ENCODE measurements at places on chromosomes 16 and 17.

DNA sequence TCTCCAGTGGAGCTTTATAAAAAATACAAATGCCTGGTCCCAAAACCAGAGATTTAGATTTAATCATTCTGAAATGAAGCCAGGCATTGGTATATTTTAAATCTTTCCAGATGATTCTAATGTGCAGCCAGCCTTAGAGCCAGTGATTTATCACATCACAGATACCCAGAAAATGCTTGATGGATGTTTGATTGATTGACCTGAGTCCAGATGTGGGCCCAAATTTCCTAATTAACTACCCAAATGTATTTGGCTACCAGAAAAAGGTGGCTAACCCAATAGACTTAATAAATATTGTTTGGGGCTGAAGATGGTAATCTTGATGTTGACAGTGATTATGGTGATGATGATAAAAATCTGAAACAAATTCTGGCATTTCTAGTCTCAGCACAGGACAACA lies 93.1 kb downstream of the ABCC12 start:
- no peak for DNase-seq

DNA sequence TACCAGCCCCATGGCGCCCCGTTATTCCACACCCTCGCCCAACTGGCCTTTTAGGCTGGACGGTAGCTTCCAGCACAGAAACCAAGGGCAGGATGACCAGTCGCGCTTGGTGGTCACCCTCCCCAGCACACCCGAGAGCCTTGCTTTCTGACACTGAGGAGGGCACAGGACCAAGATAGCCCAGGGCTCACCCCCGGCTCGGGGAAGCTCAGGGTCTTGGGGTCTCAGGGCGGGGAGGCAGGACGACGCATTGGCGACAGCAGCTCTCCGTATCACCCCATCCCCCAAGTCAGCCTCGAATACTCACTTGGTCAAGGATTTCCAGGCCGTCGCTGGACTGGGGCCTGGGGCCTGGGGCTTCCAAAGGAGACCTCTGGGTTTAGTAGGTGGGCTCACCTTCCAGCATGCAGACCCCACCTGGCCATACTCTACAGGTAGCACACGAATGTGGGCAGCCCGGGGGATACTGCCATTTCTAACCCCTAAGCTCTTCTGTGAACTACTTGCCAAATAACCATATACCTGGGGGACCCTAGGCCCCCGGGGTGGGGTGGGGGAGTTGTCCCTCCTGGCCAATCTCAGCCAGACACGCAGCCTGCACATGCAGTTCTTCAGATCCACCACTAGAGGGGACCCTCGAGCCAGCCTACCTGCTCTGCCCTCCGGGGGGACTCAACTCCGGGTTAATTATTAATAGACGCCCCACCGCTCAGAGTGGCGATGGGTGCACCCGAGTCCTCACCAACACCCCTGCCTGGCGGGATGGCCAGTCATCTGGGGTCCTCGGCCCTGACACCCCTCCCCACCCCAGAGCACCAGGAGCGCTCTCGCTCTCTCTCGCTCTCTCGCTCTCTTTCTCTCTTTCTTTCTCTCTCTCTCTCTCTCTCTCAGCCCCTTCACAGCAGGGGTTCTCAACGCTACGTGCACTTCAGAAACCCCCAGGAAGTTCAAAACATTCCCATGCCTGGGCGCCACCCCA lies 30.0 kb downstream of the TBC1D16 start:
- DNase-seq: no peak

DNA sequence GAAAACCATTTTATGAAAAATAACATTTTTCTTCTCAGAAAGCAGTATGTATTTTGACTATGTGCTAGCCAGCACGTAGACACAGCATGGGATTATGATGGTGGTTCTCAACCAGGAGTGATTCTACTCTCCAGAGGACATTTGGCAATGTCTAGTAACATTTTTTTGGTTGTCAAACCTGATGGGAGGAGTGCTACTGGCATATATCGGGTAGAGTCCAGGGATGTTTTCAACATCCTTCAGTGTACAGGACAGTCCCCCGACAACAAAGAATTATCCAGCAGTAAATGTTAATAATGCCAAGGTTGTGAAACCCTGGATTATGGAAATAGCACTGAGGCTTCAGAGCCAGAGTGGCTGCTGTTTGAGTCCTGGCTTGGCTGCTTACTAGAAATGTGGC lies 27.7 kb downstream of the AP2B1 start:
- DNase-seq: no peak

DNA sequence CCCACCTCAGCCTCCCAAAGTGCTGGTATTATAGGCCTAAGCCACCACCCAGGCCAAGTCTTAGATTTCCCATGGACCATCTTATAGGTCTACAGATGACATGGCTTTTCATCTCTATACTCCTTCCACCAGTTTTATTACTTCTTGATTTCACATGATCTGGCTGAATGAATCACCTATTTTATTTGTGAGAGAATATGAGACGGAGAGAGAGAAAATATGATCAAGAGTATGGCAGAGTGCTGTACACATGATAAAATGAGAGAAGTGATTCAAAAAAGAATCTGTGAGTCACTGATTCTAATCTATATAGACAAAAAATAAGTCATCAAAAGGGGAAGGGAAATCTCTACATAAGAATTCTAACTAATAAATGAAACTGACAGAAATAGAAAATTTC lies 13.7 kb downstream of the ACSM1 start:
- no peak for DNase-seq

DNA sequence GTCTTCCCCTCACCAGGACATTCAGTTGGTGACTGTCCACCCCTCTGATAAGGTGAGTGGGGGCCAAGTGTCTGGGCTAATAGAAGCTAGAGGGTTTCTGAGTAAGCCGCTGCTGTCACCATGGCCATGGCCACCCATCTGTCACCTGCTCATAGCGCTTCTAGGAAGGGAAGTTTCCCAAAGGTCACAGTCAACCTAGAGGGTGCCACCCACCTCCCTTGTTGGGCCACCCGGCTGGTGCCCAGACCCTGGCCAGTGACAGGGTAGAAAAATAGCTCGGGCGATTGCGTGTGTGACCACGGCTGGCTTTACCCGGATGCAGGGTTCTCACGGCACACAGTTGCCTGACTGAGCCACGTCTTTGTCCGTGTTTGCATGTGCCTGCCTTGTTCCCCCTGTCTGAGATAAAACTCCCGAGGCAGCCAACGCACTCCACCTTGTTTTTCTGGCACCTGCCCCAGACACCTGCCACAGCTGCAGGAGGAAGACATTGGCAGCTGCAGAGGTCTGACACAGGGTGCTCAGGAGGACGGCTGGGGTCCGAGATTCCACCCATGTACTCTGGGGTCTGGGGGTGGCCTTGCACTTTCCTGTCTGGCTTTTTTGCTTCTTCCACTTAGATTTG lies 809 bp downstream of the PIRT start:
- no peak for DNase-seq

All from mucosa of gallbladder (tissue), 1 donor.